ENCODE measurements at places on chromosomes 1 and 21. TPM values are rescaled to one million over a fixed set of nuclear protein-coding genes. Genes with fewer than 3 reads are reported as not detected.
A peak's percentile ranks its signal among the peaks of the same experiment; 100 is the strongest.

Gene ATP5IF1
- polyA plus RNA-seq: 255 TPM

Gene OPTC
- polyA plus RNA-seq: not detected

Gene ACBD3
- 25.3 TPM for polyA plus RNA-seq

Gene LAMC2
- polyA plus RNA-seq: not detected

Gene CTSS
- polyA plus RNA-seq: 106 TPM

Gene PANK4
- polyA plus RNA-seq: 41.7 TPM

Gene ASB17
- not detected for polyA plus RNA-seq

Gene AJAP1
- polyA plus RNA-seq: not detected

Gene CTSE
- not detected for polyA plus RNA-seq

Gene MYBPH
- not detected for polyA plus RNA-seq

Gene CELA3B
- not detected for polyA plus RNA-seq

Gene MDM4
- polyA plus RNA-seq: 95.7 TPM

Gene COL11A1
- not detected for polyA plus RNA-seq

GRCh38 chr1:169329383-169329782, 38.2 kb downstream of the NME7 start:
- DNase-seq: no peak

DNA sequence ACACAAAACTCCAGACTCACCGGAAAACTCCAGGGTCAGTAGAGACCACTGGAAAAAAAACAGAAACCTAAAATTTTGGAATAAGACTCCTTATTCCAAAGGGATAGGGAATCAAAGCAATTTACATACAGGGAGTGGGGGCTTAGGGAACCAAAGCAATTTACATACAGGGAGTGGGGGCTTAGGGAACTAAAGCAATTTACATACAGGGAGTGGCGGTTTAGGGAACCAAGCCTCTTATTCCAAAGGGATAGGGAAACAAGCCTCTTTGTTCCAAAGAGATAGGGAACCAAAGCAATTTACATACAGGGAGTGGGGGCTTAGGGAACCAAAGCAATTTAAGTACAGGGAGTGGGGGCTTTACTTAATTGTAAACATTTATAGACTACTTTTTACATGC, 28.4 kb upstream of the TTLL7 start:
- DNase-seq: no peak

GRCh38 chr1:39711966-39712340, 20.7 kb upstream of the HPCAL4 start:
- no peak for DNase-seq

DNA sequence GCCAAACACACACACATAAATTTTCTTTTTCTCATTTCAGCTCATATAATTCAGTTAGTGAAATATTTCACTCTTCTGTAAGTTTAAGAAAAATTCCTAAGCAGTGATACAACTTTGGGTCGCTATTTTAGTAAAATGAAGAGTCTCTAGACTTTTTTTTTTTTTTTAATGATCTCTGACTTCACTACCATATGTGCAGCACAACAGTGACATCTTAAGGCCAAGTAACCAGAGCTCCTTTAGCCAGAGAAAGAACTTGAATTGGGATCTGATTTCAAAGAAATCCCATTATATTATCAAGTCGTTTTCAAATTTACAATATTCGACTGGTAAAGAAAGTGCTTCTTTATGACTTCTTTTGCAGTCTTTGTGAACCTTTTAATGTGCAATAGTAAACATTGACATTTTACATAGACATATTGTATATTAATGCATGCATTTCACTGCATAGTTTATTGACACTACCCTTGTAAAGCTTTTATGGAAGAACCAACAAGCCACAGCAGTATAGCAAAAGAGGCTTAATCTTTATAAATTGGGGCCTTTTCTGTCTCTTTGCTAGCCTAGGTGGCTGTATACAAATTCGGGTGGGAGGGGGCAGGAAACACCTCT, 62.2 kb downstream of the LRRC40 start:
- DNase-seq: no peak

GRCh38 chr21:34055615-34056014, 17.8 kb upstream of the MRPS6 start:
- DNase-seq: no peak

DNA sequence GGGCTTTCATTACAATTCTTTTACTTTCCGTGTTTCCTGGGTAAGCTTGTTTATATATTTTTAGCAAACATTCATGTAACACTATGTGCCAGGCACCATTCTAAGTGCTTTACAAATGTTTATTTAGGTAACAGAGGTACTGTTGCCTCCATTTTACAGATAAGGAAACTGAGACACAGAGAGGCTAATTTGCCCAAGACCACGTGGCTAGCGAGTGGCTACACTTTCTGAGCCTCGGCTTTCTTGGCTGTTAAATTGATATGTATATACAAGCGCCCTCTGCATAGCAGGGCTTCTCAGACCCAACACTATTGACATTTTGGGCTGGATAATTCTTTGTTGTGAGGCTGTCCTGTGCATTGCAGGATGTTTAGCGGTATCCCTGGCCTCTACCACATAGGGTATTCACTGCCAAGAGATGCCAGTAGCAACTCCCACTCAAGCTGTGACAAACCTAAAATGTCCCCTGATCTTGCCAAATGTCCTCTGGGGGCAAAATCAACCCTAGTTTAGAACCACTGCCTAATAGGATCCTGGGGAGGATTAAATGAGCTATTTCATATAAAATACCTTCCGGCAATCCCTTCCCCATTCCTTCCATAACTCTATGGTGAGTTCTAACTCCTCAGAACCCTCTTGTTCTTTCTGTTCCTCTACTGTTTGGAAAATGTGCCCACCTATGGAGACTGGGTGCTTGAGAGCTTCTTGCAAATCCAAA, 17.2 kb upstream of the ID3 start:
- no peak for DNase-seq

GRCh38 chr1:110780600-110781484, 92.1 kb upstream of the CD53 start:
- peak; percentile 91 for DNase-seq

DNA sequence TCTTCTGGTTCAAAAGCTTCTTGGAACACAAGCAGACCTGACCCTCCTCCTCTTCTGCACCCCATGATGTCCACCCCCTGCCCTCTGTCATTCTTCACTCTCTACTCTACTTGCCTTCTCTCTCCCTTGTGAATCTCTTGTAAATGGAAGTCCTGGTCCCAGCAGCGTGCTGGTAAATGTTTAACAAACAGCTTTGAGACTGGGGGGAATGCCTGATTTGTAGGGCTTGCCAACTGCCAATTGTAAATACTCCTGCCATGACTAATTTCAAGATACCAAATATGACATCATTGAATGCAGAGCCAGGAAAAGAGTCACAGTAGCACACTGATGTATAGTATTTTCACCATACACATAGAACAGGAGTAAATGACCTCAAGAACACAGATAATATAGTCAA, 40.9 kb upstream of the LRRN2 start:
- DNase-seq: no peak

GRCh38 chr1:236484310-236484971, 39.3 kb upstream of the LGALS8 start:
- DNase-seq: no peak

DNA sequence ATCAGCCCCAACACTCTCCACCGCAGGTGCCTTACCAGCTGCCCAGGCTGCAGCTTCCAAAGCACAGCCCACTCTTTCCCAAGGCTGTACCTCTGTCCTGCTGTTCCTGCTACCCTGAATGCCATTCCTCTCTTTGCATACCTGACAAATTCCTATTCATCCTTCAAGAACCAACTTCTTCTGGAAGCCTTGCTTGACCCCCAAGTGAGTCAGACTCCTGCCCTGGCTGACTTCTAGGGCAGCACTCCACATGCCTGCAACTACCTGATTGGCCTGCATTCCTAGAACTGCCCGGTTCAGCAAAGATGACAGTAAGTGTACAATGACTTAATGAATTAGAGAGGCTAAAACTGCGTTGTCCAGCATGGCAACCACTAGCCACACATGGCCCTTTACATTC, 20.8 kb upstream of the PDZK1IP1 start:
- DNase-seq: no peak

DNA sequence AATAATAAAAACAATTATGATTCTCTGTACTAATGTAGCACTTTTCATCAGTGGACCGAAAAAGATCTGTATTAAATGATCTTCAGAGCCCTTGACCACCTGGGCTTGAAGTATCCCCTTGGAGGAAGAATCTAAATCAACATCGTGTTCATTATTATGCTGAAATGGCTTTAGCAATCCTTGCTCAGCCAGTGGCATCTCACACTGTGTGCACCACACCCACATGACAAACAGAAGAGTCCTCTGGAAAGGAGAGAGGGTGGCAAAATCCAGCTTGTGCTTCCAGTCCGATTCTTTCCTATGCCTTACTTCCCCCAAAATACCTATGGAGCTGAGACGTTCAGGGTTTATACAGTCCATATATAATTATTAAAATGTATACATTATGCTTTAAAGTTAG, 318.5 kb upstream of the RUNX1 start:
- no peak for DNase-seq

DNA sequence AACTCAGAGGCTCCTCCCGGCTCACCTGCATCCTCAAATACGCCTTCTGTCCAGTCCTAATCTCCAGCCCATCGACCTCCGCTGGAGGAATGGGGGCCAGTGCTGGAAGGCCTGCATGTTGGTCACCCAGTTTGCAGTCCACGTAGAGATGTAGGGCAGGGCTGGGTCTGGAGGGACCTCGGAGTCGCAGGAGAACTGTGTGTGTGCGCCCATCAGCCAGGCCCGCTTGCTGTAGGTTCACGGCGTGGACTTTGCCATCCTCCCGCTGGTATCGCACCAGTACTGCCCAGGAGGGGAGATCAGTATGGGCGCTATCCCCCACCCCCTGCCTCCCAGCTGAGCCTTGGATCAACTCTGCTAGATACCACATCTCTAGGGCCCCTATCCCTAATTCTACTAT, 2.7 kb downstream of the THBS3 start:
- DNase-seq: peak; percentile 20

DNA sequence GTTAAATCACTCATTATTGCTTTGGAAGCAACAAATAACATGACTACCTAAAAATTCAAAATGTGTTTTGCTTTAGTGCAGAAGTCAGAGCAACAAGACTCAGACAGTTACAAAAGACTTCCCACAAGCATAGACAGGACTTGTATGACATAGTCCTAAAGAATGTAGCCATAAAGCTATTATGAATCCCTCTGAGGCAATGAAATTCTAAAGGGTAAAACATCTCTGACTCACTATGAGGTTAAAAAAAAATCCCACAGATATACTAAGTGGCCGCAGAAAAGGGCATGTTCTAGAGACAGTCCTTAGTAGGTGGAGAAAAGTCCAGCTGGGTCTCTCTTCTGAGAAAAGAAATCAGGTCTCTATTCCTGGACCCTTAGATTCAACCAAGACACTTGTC, 4.9 kb downstream of the PRKAB2 start:
- DNase-seq: no peak

GRCh38 chr21:45153358-45154318, 79.3 kb downstream of the ADARB1 start:
- DNase-seq: peak; percentile 45

GRCh38 chr1:62774971-62775595, 8.8 kb upstream of the ATG4C start:
- peak; percentile 13 for DNase-seq

- DNase-seq: no peak
These were observed 424.4 kb upstream of the NFIA start for GRCh38 chr1:60657926-60658325.

- DNase-seq: no peak
These were observed 44.8 kb upstream of the POU2F1 start for GRCh38 chr1:167175901-167176300.

DNA sequence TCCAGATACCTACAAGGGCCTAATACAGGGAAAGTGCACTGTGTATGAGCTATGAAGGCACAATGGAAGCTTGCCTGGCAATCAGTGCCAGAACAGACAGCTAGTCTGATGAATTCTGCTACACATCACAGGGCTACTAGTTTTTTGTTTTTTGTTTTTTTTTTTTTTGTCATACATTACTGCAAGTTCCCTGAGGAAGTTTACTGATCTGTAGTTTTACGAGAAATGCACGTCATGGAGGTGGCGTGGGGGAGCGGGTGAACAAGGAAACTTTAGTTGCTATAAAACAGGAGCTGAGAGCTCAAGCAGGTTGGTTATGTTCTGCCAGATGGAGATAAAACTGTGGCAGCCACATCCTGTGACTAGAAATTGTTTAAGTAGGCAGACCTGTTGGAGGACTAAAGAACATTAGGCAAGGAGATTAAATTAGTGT, 17.7 kb downstream of the PTPRC start:
- peak; percentile 76 for DNase-seq

GRCh38 chr1:183323849-183324683, 94.1 kb downstream of the NMNAT2 start:
- DNase-seq: no peak

GRCh38 chr1:205970486-205970885, 27.2 kb upstream of the SLC26A9 start:
- DNase-seq: no peak

GRCh38 chr1:54277451-54278341, 77.7 kb downstream of the MRPL37 start:
- no peak for DNase-seq

GRCh38 chr1:54376430-54377039, 29.7 kb downstream of the SSBP3 start:
- peak; percentile 58 for DNase-seq
